ENCODE measurements at places on chromosomes 6 and 20.

GRCh38 chr6:26613689-26614683 is 17.2 kb downstream of the ABT1 start:
- no peak for DNase-seq

DNA sequence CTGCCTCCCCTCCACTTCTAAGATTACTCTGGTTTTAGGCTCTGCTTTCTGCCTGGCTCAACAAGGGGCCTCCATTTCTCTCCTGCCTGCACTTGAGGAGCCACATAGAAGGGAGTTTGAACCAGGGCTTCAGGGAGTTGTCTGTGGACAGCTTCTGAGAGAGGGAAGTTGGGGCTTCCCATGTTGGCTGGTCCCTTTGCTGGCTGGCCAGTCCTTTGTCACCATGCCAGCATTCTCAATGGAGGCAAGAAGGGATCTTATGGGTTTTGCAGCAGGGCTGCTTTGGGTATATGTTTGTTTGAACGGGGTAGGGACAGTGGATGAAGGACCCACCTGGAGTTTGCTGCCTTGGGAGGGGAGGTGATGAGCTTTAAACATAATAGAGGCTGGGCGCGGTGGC is 124.9 kb downstream of the CARMIL1 start:
- DNase-seq: peak; percentile 34

GRCh38 chr20:24987873-24988835 is 4.4 kb downstream of the APMAP start:
- DNase-seq: no peak

- no peak for DNase-seq
Observed at GRCh38 chr20:9294041-9294440, 220.3 kb upstream of the LAMP5 start.

GRCh38 chr6:68695403-68695802 is 60.3 kb downstream of the ADGRB3 start:
- DNase-seq: no peak

GRCh38 chr6:75205776-75206575 is at the start of gene COL12A1:
TSS of gene COL12A1 (minus strand) at chr6:75206053. CDS start at chr6:75202792, 3,261 bp downstream.
- DNase-seq: no peak

DNA sequence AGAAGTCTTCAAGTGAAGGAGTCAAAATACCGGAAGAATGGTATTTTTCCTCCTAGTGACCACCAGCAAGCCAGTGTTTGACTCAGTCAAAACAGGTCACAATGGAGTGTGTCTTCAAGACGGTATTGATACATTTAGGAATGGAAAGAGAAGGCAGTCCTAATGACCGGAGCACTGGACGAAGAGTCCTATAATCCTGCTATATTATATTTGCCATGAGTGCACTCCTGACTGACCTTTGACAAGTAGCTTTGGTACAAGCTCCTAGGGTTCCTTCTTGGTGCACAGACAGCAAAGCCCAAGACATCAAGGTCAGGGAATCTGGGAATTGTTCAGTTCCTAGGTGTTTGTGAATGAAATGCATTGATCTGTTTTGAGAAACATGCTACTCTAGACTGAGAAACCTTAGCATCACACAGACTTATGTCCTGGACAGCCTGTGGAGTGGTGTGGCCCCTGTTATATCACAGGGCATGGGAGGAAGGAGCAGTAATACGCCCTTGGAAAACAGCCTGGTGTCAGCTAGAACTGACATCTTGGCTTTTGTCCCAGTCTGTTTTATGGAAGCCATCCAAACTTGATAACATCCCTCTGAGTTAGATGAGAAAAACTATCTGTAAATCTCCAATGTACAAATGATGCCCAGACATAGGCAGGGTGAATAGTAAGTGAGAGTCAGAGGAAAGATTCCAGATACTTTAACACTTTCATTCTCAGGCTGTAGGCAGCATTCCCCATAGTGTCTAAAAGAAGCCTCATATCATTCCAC is 18.5 kb downstream of the NOX3 start:
- no peak for DNase-seq

DNA sequence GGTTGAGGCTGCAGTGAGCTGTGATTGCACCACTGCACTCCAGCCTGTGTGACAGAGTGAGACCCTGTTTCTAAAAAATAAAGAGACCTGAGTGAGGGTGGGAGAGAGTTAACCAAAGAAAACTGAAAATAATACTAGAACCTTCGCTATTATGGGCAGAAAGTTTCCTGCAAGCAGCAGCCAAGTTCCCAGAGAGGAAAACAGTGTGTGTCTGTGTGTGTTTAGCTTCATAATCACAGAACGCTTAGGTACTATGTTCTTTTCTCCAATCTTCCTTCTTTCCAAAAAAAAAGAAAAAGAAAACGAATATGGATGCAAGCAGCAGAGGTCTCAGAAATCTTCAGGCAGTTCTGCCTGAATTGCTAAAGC is 170.0 kb downstream of the LY86 start:
- no peak for DNase-seq

All from GM12865 (cell line).